ENCODE measurements at places on chromosomes 7 and 10. TPM values are rescaled to one million over a fixed set of nuclear protein-coding genes. Genes with fewer than 3 reads are reported as not detected.
A peak's percentile ranks its signal among the peaks of the same experiment; 100 is the strongest.

- DNase-seq, result no peak
- no peak overlapping the region for H3K4me3 ChIP-seq
- no peaks in the 10 kb centered on the region for H3K36me3 ChIP-seq
These were observed 7.5 kb upstream of the ZC3HAV1 start for GRCh38 chr7:139116999-139117398.

FRMPD2 gene
- total RNA-seq, result not detected

GRCh38 chr10:125002423-125003145 lies 60.7 kb downstream of the ZRANB1 start:
- peaks cover 12% of the 10 kb centered on the region for H3K36me3 ChIP-seq
- no peak overlapping the region for H3K27ac ChIP-seq
- H3K4me3 ChIP-seq, result no peak overlapping the region
- no peaks in the 10 kb centered on the region for H3K27me3 ChIP-seq

- no peaks in the 10 kb centered on the region for H3K27me3 ChIP-seq
- H3K27ac ChIP-seq, result no peak overlapping the region
- no peak overlapping the region for H3K4me3 ChIP-seq
- H3K4me1 ChIP-seq, result no peaks in the 10 kb centered on the region
- no peak for DNase-seq
- no peaks in the 10 kb centered on the region for H3K36me3 ChIP-seq
These were observed 95.7 kb upstream of the EEPD1 start for GRCh38 chr7:36057323-36057722.

DNA sequence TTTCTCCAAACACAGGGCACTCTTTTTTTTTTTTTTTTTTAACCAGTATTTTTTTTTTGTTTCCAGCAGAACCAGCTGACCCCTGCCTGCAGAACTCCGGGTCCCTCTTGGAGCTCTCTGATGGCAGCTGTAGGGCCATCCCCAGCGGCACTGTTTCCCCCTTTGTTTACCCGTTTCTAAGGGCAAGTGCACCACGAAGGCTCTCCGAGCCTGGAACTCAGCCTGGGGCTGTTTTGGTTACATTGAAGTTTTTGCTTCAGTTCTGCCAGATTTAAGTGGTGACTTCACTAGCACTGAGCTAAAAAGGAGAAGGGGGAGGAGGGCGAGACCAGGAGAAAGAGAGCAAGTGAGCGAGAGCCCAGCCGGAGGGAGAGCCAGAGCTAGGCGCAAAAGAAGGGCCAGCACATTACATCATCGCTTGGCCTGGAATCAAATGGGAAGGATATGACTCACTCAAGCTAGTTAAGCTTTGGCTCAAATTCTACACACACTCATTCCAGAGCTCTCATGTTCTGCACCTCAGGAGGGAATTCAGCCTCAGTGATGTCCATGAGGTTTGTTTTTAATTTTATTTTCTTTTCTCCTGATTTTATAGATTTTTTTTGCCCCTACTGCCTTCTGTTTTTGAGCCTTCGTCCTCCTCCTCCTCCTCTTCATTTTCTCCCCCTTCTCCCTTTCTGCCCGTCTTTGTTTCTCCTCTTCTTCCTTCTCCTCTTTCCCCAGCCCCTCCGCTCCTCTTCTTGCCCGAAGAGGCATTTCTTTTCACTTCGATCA lies 272.3 kb downstream of the TRIL start:
- H3K27ac ChIP-seq, result peak overlapping the region; percentile 97
- H3K4me3 ChIP-seq, result peak overlapping the region; percentile 50
- H3K27me3 ChIP-seq, result no peaks in the 10 kb centered on the region
- H3K4me1 ChIP-seq, result peaks cover 28% of the 10 kb centered on the region
- H3K36me3 ChIP-seq, result no peaks in the 10 kb centered on the region

DNA sequence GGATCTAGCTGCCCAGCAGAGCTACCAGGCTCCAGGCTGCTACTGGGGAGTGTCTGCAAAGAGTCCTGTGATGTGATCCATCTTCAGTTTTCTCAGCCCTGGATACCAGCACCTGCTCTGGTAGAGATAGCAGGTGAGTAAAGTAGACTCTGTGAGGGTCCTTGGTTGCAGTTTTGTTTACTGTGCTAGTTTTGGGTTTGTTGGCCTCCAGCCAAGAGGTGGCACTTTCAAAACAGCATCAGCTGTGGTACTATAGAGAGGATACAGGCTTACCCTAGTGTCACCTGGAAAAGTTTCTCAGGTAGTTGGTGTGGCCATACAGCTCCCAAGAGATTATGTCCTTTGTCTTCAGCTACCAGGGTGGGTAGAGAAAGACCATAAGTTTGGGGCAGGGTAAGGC lies 56.3 kb downstream of the MTERF1 start:
- H3K4me3 ChIP-seq, result no peak overlapping the region
- no peak overlapping the region for H3K27ac ChIP-seq
- no peak for DNase-seq

- no peaks in the 10 kb centered on the region for H3K27me3 ChIP-seq
- DNase-seq, result no peak
- no peak overlapping the region for H3K4me3 ChIP-seq
- no peaks in the 10 kb centered on the region for H3K4me1 ChIP-seq
- no peak overlapping the region for H3K27ac ChIP-seq
These were observed 22.3 kb downstream of the KIAA1217 start for GRCh38 chr10:24231200-24231599.

GRB10 gene
- total RNA-seq, result 154 TPM

- no peak overlapping the region for H3K27ac ChIP-seq
- no peaks in the 10 kb centered on the region for H3K27me3 ChIP-seq
- no peaks in the 10 kb centered on the region for H3K36me3 ChIP-seq
- no peak for DNase-seq
These were observed 28.2 kb downstream of the TSPAN15 start for GRCh38 chr10:69479240-69480067.

GRCh38 chr10:67612176-67612575 lies 83.8 kb downstream of the CTNNA3 start:
- DNase-seq, result no peak
- H3K27me3 ChIP-seq, result no peaks in the 10 kb centered on the region
- peaks cover 8% of the 10 kb centered on the region for H3K4me1 ChIP-seq
- H3K4me3 ChIP-seq, result no peak overlapping the region
- no peak overlapping the region for H3K27ac ChIP-seq

STAM gene
- total RNA-seq, result 40.5 TPM

DNA sequence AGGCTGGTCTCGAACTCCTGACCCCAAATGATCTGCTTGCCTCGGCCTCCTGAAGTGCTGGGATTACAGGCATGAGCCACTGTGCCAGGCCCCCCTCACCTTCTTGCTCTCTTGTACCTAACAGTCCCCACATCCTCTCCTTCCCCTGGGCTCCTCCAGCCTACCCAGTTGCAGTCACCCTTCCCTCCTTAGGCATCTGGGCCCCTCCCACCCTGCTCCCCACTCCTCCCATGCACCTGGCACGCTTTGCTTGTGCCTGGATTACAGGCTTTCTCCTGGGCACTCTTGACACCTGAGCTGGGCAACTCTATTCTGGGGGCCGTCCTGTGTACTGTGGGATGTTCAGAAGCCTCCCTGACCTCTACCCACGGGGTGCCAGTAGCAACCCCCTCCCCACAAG lies 3.0 kb downstream of the CLDN15 start:
- DNase-seq, result no peak
- no peaks in the 10 kb centered on the region for H3K27me3 ChIP-seq
- H3K36me3 ChIP-seq, result no peaks in the 10 kb centered on the region
- peaks cover 47% of the 10 kb centered on the region for H3K4me1 ChIP-seq
- peak overlapping the region; percentile 59 for H3K27ac ChIP-seq
- H3K4me3 ChIP-seq, result no peak overlapping the region

DNA sequence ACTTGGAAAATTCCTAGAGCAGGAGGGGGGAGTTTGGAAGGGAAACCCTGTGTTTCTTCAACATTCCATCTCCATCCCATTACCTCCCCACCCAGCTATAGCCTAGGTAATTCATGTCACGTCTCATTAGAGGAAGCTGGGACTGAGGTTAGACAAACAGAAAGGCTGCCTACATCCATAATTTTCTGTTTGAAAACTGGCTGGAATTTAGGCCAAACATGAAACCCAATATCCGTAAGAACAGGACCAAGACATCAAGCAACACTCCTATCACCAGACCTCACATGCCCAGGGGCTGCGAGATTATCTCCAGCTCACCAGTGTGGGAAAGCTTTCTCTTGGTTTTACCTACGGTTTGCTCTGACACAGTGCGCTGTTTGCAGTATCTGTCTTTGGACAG lies 316.3 kb downstream of the FRMD4A start:
- no peaks in the 10 kb centered on the region for H3K36me3 ChIP-seq
- no peak overlapping the region for H3K27ac ChIP-seq
- H3K4me3 ChIP-seq, result no peak overlapping the region
- H3K4me1 ChIP-seq, result peaks cover 19% of the 10 kb centered on the region
- DNase-seq, result no peak

DNA sequence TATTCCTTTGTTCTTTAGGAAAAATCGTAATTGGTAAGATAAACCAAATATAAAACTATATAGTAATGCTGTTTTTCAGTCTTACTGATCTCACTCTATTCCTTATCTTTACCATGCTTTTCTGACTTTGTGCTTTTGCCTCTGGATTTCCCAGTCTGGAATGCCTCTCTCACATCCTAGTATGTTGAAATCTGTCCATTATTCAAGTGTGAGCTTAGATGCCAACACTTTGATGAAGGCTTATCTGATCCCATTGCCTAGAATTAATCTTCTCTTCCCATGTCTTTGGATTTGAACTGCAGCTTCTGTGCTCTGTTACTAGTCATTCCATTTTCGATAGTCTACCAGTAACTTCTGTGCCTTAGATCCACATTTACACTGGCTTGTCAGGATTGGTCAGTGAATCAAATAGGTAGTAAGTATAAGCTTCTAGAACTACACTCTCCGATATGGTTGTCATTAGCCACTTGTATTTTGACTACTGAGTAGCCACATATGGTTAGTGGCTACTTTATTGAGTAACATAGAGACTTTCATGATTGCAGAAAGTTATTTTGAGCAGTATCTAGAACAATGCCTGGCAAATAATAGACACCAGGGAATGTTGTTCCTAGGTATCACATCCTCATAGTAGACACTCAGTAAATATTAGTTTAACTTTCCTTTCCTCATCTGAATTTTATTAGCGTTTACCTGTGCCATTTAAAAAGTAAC lies 92.9 kb downstream of the BMPR1A start:
- peak overlapping the region; percentile 51 for H3K27ac ChIP-seq
- DNase-seq, result no peak
- no peaks in the 10 kb centered on the region for H3K27me3 ChIP-seq
- peaks cover 40% of the 10 kb centered on the region for H3K4me1 ChIP-seq

COBL gene
- total RNA-seq, result 51.9 TPM

- H3K36me3 ChIP-seq, result no peaks in the 10 kb centered on the region
- DNase-seq, result peak; percentile 48
- H3K27me3 ChIP-seq, result no peaks in the 10 kb centered on the region
- no peak overlapping the region for H3K27ac ChIP-seq
- H3K4me3 ChIP-seq, result no peak overlapping the region
These were observed 268.8 kb downstream of the PLXNA4 start for GRCh38 chr7:132307465-132307864.

GRCh38 chr10:112148331-112148730 lies 35.2 kb downstream of the GPAM start:
- peaks cover 6% of the 10 kb centered on the region for H3K36me3 ChIP-seq
- no peaks in the 10 kb centered on the region for H3K27me3 ChIP-seq
- no peak overlapping the region for H3K4me3 ChIP-seq
- no peaks in the 10 kb centered on the region for H3K4me1 ChIP-seq

GRCh38 chr7:44911911-44912310 lies 26.6 kb upstream of the PURB start:
- no peak overlapping the region for H3K4me3 ChIP-seq
- no peak for DNase-seq
- no peaks in the 10 kb centered on the region for H3K27me3 ChIP-seq
- no peaks in the 10 kb centered on the region for H3K36me3 ChIP-seq

GRCh38 chr10:109454691-109455090 lies 468.6 kb downstream of the XPNPEP1 start:
- DNase-seq, result no peak
- no peak overlapping the region for H3K27ac ChIP-seq
- H3K36me3 ChIP-seq, result no peaks in the 10 kb centered on the region
- H3K4me1 ChIP-seq, result peaks cover 16% of the 10 kb centered on the region
- H3K4me3 ChIP-seq, result no peak overlapping the region

DNA sequence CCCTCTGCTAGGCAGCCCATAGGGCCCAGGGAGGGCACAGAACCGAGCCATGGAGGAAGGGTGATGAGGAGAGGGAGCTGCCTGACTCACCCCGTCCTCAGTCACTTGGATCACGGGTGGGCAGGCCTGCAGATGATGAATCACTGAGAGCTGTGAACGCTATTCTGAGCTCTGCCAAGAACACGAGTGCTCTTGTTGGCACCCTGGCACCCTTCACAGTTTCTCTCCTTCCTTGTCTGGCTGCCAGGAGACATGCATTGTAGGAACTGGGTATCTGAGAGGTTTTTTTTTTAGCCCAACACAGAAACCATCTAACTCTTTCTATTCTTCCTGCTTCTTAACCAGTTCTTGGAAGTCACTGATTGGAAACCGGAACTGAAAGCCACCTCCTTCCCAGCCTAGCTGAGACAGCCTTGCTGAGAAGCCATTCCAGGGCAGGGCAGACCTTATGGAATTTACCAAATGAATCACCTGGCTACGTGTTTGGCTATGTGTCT lies 82.1 kb downstream of the SLC37A3 start:
- H3K36me3 ChIP-seq, result no peaks in the 10 kb centered on the region
- no peaks in the 10 kb centered on the region for H3K4me1 ChIP-seq
- DNase-seq, result no peak

TMEM184A gene
- 0.66 TPM for total RNA-seq

CDC14C gene
- 0.54 TPM for total RNA-seq

- H3K27ac ChIP-seq, result no peak overlapping the region
- no peaks in the 10 kb centered on the region for H3K36me3 ChIP-seq
- no peak for DNase-seq
- no peak overlapping the region for H3K4me3 ChIP-seq
- H3K27me3 ChIP-seq, result no peaks in the 10 kb centered on the region
These were observed 198.3 kb downstream of the PLXNA4 start for GRCh38 chr7:132377703-132378584.

GRCh38 chr10:46308666-46309450 lies 22.1 kb downstream of the ANTXRL start:
- no peaks in the 10 kb centered on the region for H3K36me3 ChIP-seq
- no peak overlapping the region for H3K27ac ChIP-seq

CYP2W1 gene
- total RNA-seq, result not detected

- no peak overlapping the region for H3K4me3 ChIP-seq
- no peaks in the 10 kb centered on the region for H3K4me1 ChIP-seq
- H3K27me3 ChIP-seq, result no peaks in the 10 kb centered on the region
- H3K36me3 ChIP-seq, result no peaks in the 10 kb centered on the region
- DNase-seq, result no peak
These were observed 26.1 kb downstream of the ABCB1 start for GRCh38 chr7:87574630-87575029.

DNA sequence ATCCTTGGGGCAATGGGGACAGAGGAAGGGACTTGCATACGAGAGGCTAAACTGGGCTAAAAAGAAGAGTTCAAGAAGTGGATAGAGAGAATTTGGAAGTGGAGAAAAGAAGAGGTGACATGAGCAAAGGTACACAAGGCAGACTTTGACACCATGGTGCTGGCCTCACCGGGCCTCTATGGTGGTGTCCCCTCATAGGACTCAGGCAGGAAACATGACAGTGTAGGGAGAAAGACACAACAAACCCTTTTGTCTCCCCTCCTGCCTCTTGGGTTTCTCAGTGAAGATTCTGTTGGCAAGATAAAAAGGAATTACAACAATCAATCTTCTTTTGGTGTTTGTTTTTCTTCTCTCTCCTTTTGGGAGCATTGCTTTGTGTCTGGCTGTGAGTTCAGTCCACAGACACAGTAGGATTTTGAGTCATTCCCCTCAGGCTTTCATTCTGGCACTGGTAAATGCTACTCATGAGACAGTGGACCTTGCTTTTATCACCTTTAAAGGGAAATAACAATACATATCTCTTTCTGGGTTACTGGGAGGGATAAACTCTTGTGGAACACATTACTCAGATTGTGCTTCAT lies 827.7 kb downstream of the TNS3 start:
- no peak overlapping the region for H3K27ac ChIP-seq
- H3K36me3 ChIP-seq, result no peaks in the 10 kb centered on the region
- DNase-seq, result no peak

NUTM2E gene
- 0.12 TPM for total RNA-seq
